Right forelimb (tissue), 1 donor: ENCODE measurements at places on chromosomes 6 and 20.

DNA sequence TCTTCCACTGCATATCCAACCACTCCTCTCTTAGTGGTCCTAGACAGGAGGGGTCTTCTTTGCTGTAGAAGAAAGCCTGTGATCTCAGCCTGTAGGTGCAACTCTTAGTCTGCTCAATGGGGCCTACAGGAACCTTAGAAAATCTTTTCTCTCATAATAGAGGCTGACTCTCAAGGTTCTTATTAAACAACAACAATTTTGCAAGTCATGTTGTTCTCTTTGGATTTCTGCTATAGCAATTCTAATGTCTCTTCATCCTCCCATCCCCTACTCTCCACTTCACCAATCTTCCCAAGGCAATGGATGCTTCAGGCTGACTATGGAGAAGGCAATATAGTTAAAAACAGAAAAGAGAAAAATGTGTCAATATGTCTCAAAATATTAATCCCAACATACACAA lies 40.8 kb upstream of the SPTLC3 start:
- DNase-seq = no peak

- DNase-seq = no peak
These were observed 3.7 kb upstream of the SLC17A2 start for GRCh38 chr6:25934156-25934555.

DNA sequence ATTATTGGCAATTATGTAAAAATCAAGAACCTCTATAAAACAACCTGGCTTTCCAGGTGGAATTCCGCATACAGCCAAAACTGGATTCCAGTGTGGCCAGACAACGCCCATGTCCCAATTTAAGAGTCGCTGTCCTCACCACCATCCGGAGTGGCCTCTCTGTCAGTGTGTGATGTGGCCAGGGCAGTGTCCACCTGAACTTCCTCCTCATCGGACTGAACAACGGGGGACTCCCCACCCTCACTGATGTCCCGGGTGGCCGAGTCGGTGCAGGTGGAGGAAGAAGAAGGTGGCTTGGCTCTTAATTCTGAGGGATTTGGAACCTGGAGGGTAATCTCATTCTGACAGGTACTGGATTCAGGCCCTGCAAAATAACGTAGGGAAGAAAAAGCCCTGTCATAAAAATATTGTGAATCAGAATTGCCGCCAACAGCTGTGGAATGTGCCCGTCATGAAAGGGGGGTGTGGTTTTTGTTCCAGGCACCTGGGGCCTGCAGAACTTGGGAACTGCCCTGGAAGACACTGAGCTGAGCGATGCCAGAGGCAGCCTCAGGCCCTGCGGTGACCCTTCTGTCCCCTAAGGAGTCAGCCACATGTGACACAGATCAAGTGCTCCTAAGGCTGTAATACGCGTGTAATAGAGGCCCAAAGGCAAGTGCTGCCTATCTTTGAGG lies 139.8 kb downstream of the DTNBP1 start:
- peak; percentile 37 for DNase-seq

- DNase-seq = no peak
These were observed 97.7 kb upstream of the VGLL2 start for GRCh38 chr6:117167520-117168271.

- DNase-seq = no peak
These were observed 174.8 kb downstream of the CDH26 start for GRCh38 chr20:60132827-60133670.

- DNase-seq = no peak
These were observed 12.2 kb upstream of the C6orf132 start for GRCh38 chr6:42154461-42155209.

DNA sequence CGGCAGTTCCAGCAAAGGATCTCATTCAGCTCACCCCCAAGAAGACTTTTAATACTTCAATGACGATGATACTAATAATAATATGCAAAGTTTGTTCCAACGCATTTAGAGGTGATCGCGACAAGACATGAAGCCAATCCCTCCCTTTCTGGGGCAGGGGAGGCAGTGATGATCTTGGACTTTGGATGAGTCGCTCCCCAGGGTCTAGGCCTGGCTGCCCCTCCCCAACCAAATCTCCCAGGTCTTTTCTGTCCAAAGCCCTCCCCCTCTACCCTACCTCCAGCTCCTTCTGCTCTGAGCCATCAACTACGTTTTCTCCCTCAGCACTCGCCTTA lies 33.9 kb downstream of the HLA-A start:
- no peak for DNase-seq

- no peak for DNase-seq
These were observed 92.8 kb upstream of the MLN start for GRCh38 chr6:33896391-33897188.

- DNase-seq = no peak
These were observed 43.3 kb upstream of the ARMC2 start for GRCh38 chr6:108804956-108805355.

- no peak for DNase-seq
These were observed 80.4 kb downstream of the POPDC3 start for GRCh38 chr6:105099371-105099770.

GRCh38 chr20:57503035-57503658 lies 21.8 kb downstream of the CTCFL start:
- no peak for DNase-seq

DNA sequence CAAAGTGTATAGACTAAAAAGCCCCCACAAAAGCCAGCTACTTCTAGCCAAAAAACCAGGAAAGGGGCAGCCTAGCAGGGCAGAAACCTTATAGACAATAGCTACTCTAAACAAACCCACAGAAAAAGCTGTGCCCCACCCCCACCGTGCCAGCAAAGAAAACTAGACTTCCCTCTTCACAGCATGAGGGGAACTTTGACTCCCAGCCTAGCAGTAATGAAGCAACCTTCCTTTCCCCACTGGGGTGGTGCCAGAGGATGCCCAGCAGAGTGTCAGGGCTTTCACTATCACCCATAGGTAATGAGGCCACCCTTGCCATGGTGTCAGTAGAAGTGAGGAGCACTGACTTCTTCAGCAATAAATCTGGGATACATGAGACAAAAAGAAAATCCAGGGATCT lies 99.0 kb upstream of the LGSN start:
- no peak for DNase-seq
